ENCODE measurements at places on chromosomes 7 and 10.

- DNase-seq = no peak
These were observed 360.4 kb downstream of the PARD3 start for GRCh38 chr10:34454590-34455261.

DNA sequence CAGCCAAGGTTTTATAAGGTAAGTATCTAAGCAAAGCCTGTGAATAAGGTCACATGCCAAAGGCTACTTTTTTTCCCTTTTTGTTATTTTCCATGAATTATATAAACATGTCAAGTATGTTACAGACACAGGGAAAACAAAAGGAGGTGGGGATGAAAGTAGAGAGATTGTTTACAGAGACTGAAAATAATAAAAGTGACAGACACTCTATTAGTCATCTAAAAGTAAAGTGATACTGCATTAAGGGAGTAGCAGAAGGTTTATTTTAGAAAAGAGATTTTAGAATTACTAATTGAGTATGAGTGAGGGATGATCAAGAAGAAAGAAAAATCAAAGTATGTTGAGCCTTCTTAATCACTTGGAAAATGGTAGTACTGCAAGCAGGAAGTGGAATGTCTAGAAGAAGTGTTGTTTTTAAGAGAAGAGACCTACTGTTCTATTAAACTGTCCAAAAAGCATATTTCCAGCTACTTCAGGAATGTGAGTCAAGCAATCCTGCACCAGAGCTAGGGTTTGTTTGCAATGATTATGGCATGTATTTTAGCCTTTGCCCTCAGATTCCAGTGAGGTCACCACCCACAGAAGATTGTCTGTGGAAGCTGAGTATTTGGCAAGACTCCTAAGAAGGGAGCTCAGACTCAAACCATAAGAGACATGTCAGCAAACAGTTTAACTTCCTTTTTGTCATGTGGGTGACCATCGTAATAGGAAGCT is 177.9 kb upstream of the PLXDC2 start:
- peak; percentile 90 for DNase-seq

GRCh38 chr10:15460661-15461060 is 89.6 kb upstream of the FAM171A1 start:
- no peak for DNase-seq

DNA sequence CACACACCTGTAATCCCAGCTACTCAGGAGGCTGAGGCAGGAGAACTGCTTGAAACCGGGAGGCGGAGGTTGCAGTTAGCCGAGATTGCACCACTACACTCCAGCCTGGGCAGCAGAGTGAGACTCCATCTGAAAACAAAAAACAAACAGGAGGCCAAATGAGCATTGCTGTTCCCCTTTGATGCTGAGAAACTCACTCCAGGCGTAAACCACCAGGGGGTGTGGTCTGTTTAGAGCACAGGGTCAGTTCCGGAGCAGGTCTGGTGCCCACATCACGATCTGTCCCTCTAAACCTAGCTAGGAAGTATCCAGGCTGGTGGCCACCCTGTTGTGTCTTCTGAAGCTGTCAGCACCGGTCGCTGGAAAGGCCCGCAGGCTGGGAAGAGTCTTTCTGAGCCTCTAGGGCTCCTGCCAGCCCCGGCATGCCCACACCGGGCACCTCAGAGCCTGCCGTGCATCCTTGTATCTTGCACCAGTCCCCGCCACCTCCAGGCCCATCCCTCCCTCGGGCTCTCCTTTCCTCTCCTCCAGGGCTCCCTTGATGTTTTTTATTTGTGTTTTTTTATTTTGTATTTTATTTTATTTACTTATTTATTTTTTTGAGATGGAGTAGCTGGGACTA is 66.3 kb upstream of the SH2B2 start:
- DNase-seq = no peak

DNA sequence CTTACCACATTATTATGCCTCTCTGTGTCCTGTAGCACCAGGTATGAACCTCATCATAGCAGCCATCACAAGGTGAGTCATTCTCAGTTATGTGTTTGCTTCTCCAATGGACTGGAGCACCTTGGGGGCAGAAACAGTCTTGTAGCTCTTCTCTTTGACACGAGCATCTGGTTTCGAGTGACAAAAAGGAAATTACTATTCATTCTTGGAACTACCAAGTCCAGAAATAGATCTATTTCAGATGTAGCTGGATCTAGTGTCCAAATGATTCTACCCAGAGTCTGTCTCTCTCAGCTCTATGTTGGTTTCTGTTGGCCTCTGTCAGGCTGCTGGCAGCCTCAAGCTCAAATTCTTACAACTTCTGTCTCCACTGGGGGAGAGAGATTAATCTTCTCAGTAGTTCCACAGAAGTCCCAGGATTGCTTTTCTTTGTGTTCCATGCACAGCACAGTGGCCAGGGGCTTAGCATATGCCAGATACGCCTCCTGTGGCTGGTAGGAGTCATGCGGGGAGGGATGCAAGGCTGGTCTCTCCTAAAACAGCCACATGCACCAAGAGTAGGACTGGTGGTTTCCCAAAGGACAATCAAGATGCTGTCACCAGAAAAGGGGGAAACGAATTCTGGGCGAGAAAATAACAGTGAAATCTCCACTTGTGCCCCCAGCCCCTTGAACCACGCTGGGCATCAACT is 37.2 kb upstream of the PAPSS2 start:
- DNase-seq = no peak

- DNase-seq = peak; percentile 9
These were observed 37.1 kb upstream of the COMTD1 start for GRCh38 chr10:75272896-75273295.

GRCh38 chr7:122307228-122307621 is 2.7 kb upstream of the FEZF1 start:
- DNase-seq = no peak

- DNase-seq = no peak
These were observed 6.2 kb downstream of the CLRN3 start for GRCh38 chr10:127886371-127887051.

GRCh38 chr7:128398016-128398840 is 11.6 kb downstream of the IMPDH1 start:
- DNase-seq = peak; percentile 46

- peak; percentile 81 for DNase-seq
These were observed 202.1 kb downstream of the TNS3 start for GRCh38 chr7:47379629-47380324.

- DNase-seq = no peak
These were observed 159.8 kb downstream of the AOAH start for GRCh38 chr7:36564489-36564888.

GRCh38 chr7:25950488-25951413 is 201.2 kb upstream of the NFE2L3 start:
- peak; percentile 42 for DNase-seq

- DNase-seq = no peak
These were observed 8.8 kb upstream of the REPIN1 start for GRCh38 chr7:150359622-150360362.

DNA sequence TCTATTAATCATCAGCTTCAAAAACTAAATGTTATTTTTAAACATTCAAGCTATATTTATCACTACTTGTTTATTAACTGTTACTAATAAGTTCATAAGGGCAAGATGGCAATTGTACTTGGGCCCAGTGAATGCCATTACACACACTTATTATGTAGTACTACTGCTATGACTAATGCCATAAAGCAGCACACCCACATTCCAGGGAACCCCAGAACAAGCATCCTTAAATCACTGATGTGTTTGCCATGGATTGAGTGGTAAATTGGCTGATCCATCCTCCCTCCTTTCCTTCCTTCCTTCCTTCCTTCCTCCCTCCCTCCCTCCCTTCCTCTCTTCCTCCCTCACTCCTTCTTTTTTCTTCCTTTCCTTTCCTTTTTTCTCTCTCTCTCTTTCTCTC is 37.4 kb upstream of the RSU1 start:
- peak; percentile 72 for DNase-seq

GRCh38 chr7:70762696-70763095 is 369.2 kb upstream of the GALNT17 start:
- DNase-seq = no peak

DNA sequence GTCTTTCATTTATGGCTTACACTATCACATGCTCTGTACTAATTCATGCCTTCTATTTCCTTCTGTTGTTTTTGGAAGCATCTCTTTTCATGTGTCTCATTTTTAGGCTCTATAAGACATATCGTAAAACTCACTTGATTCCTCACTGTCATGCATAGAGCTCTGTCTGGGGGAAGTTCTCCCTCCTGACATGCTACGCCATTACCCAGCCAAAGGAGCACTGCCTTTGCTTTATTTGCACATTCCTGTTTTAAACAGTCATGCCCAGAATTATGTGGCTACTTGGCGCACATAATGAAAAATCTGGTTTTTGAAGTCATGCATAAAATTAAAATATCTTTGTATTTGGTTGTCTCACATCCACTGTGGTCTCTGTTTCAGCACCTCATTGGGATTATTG is 17.6 kb upstream of the AKR1C3 start:
- no peak for DNase-seq

GRCh38 chr10:111030042-111030750 is 46.6 kb upstream of the ADRA2A start:
- no peak for DNase-seq

GRCh38 chr10:91146146-91146545 is 74.3 kb upstream of the PCGF5 start:
- no peak for DNase-seq

DNA sequence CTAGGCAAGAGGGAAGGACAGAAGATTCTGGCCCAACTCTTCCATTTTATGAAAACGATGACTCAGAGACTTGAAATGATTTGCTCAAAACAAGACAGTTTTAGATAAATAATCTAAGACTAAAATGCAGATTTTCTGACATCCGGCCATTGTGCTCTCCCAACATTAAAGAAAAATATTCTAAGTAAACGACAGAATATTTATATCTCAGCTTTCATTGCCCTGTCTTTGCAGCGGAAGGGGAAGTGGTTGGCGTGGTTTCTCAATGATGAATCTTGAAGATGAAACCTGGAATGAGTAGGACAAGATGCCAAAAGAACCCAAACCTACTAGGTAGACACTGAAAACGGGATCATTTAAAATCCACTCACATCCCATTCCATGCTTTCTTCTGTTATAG is 28.9 kb upstream of the NPY start:
- DNase-seq = no peak

- no peak for DNase-seq
These were observed 13.0 kb upstream of the RUNDC3B start for GRCh38 chr7:87615197-87615596.

- peak; percentile 57 for DNase-seq
These were observed 632.6 kb downstream of the KCNMA1 start for GRCh38 chr10:77004917-77005564.

GRCh38 chr10:110405380-110405779 is 92.3 kb upstream of the DUSP5 start:
- no peak for DNase-seq

GRCh38 chr10:118254654-118255053 is 87.5 kb downstream of the FAM204A start:
- DNase-seq = no peak

DNA sequence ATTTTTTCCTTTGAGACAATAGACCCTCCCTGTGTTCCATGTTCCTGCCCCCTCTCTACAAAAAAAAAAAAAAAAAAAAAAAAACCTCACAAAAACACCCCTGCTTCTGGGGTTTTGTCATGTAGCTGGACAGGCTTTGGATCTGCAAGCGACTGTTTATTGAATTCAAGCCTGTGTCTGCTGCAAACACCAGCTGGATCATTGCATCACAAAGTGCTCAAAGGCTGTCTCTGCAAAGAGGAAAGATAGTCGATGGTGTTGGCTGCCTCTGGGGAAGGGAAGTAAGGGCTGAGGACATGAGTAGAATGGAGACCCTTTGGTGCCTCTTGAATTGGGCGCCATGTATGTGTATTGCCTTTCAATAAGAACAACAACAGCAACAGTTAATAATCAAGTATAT is 471.2 kb downstream of the PLXNA4 start:
- no peak for DNase-seq

- DNase-seq = no peak
These were observed 40.9 kb upstream of the PLXDC2 start for GRCh38 chr10:19775296-19775695.

GRCh38 chr7:31642681-31643115 is 44.3 kb upstream of the PPP1R17 start:
- DNase-seq = no peak

- no peak for DNase-seq
These were observed 11.6 kb upstream of the CCDC6 start for GRCh38 chr10:59917922-59918321.

DNA sequence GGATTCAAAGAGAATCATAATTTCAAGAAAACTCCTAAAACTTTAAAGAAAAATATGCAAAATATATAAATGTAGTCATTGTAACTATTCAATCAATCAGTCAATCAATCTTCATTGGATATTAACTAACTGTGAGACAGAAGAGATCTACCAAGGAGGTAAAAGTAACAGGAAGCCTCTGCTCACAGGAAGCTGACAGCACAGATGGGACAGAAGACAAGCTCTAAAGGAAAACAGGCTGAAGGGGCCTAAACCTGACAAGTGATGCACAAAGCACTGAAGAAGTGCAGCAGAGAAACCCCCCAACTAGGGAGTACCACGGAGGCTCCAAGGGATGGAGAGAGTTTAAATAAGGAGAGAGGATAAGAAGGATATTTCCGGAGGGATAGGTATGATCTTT is 173.0 kb downstream of the SKAP2 start:
- no peak for DNase-seq

GRCh38 chr7:137992550-137993394 is 9.1 kb downstream of the CREB3L2 start:
- DNase-seq = peak; percentile 95

GRCh38 chr7:41190581-41190980 is 512.3 kb downstream of the INHBA start:
- peak; percentile 6 for DNase-seq

DNA sequence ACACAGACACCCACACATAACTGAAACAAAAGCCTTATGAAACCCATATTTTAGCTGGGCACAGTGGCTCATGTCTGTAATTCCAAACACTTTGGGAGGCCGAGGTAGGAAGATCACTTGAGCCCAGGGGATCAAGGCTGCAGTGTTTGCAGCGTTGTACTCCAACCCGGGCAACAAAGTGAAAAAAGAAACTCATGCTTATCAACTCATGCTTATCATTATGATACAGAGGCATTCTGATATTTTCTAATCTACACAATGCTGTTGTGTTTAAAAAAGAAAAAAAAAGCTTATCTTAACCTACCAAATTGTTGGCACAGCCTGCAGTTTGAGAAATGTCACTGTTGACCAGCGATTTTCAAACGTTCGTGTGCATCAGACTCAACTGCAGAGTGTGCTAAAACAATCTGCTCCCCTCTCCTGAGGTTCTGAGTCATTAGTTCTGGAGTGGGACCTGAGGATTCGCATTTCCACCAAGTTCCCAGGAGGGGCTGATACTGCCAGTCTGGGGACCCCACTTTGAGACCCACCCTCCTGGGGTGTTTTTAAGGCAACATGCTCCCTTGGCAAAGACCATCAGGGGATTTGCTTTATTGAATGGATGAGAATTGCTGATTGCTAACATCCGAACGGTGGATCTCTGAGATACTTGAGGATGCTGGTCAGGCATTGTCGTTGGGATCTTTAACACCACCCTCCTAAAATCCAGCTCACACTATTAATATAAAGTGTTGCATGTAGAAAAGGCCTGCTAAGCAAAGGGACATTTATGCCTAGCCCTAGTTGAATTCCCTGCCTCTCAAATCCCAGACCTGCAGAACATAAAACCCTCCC is 16.2 kb downstream of the CHST3 start:
- DNase-seq = no peak

GRCh38 chr10:50561266-50561665 is 62.5 kb downstream of the SGMS1 start:
- DNase-seq = peak; percentile 78

- DNase-seq = peak; percentile 54
These were observed 262.8 kb upstream of the AOAH start for GRCh38 chr7:36986948-36987724.

Measured in EL (cell line).